ENCODE measurements at places on chromosomes 13 and 19. TPM values are rescaled to one million over a fixed set of nuclear protein-coding genes. Genes with fewer than 3 reads are reported as not detected.
A peak's percentile ranks its signal among the peaks of the same experiment; 100 is the strongest.

Gene PHLDB3
- total RNA-seq = 8.7 TPM

Gene HRC
- 0.54 TPM for total RNA-seq

Gene SLC10A2
- not detected for total RNA-seq

Gene GNG7
- 2.6 TPM for total RNA-seq

GRCh38 chr13:97261254-97262005 is 39.3 kb downstream of the MBNL2 start:
- peak overlapping the region; percentile 62 for H3K27ac ChIP-seq
- no peak overlapping the region for H3K4me3 ChIP-seq
- no peak for DNase-seq
- H3K4me1 ChIP-seq = peaks cover 76% of the 10 kb centered on the region
- no peaks in the 10 kb centered on the region for H3K27me3 ChIP-seq
- H3K36me3 ChIP-seq = no peaks in the 10 kb centered on the region

All from sigmoid colon (tissue), 7 donors.